ENCODE measurements at places on chromosomes 7 and 10. TPM values are rescaled to one million over a fixed set of nuclear protein-coding genes. Genes with fewer than 3 reads are reported as not detected.
A peak's percentile ranks its signal among the peaks of the same experiment; 100 is the strongest.

- no peak overlapping the region for H3K27ac ChIP-seq
- H3K4me3 ChIP-seq = no peak overlapping the region
Observed at GRCh38 chr7:6165521-6166320, 106.7 kb downstream of the CYTH3 start.

- H3K4me1 ChIP-seq = no peaks in the 10 kb centered on the region
- no peak overlapping the region for H3K4me3 ChIP-seq
- H3K27me3 ChIP-seq = no peaks in the 10 kb centered on the region
- no peaks in the 10 kb centered on the region for H3K36me3 ChIP-seq
- no peak overlapping the region for H3K27ac ChIP-seq
Observed at GRCh38 chr7:113915956-113916355, 2.9 kb downstream of the PPP1R3A start.

Gene ZNF12
- total RNA-seq = 25.0 TPM

Gene PRKCQ
- 16.8 TPM for total RNA-seq

GRCh38 chr7:135685306-135686084 is 23.2 kb downstream of the STMP1 start:
- DNase-seq = no peak
- no peaks in the 10 kb centered on the region for H3K4me1 ChIP-seq
- H3K27ac ChIP-seq = no peak overlapping the region
- H3K4me3 ChIP-seq = no peak overlapping the region

- H3K27ac ChIP-seq = no peak overlapping the region
- H3K36me3 ChIP-seq = no peaks in the 10 kb centered on the region
- no peaks in the 10 kb centered on the region for H3K27me3 ChIP-seq
Observed at GRCh38 chr10:70679498-70679897, 7.2 kb downstream of the ADAMTS14 start.

Gene GPR15LG
- not detected for total RNA-seq

DNA sequence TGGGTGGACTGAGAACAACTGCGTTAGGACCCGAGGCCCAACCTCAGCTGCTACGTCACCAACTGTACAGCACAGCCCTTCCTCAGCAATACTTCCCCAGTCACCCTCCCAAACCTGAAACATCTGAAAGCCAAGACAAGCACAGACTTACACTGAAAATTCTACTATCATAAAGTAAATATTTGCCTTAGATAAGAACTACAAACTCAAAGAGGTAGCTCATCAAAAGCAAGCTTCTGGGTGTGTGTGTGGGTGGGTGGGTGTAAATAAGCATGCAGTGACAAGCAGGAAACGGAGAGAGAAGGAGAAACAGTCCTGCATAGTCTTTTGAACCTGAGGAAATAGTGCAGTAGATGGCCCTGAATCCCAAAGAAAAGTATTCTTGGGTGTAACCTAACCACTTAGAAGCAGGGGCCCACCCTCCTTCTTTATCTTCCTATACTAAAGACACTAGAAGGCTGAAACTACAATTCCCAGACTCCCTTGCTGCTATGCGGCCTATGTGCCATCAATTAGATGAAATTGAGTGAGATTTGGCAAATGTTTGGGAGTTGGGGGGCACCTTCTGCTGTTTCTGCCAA is 18.7 kb downstream of the SLC25A13 start:
- DNase-seq = no peak
- H3K4me3 ChIP-seq = no peak overlapping the region
- peaks cover 35% of the 10 kb centered on the region for H3K4me1 ChIP-seq
- no peak overlapping the region for H3K27ac ChIP-seq
- H3K36me3 ChIP-seq = no peaks in the 10 kb centered on the region
- H3K27me3 ChIP-seq = no peaks in the 10 kb centered on the region

DNA sequence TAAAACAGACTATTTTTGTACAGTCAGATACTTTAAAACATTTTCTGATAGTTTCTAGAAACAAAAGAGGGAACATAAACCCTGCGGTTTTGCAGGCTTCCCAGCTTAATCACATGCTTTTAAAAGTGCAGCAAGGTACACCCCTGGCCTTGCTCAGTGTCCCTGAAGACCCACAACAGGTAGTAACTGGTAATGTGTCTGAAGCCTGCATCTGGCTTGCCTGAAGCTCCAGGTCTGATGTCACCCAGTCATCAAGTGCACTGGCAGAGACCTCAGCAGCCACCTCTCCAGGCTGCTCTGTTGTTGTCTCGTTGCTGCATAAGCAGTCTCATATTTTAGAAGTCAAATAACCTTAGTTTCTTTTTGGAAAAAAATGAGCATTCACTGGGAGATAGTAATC is 376.1 kb upstream of the MTPN start:
- DNase-seq = no peak
- no peak overlapping the region for H3K4me3 ChIP-seq
- H3K27ac ChIP-seq = no peak overlapping the region
- H3K4me1 ChIP-seq = no peaks in the 10 kb centered on the region

Gene OTUD1
- total RNA-seq = 32.8 TPM

DNA sequence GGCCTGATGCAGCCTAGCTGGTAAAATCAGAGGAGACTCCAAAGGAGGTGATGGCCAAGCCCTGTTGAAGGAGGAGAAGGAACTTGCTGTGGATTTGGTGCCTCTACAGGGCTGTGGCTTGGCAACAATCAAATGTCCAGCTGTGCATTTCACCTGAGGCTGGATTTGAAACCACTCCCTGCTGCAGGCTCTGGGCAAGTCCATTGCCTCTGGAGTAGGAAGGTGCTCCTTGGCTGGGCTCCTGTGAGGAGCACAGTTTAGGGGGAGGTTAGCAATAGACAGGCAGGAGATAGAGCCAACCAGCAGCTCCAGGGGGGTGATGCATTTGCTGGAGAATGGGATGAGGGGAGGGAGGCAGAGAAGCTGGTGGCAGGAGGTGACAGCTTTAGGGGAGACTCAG is 26.5 kb downstream of the CDH23 start:
- H3K4me3 ChIP-seq = no peak overlapping the region
- no peaks in the 10 kb centered on the region for H3K27me3 ChIP-seq
- no peaks in the 10 kb centered on the region for H3K36me3 ChIP-seq
- H3K27ac ChIP-seq = no peak overlapping the region
- no peak for DNase-seq
- H3K4me1 ChIP-seq = no peaks in the 10 kb centered on the region

DNA sequence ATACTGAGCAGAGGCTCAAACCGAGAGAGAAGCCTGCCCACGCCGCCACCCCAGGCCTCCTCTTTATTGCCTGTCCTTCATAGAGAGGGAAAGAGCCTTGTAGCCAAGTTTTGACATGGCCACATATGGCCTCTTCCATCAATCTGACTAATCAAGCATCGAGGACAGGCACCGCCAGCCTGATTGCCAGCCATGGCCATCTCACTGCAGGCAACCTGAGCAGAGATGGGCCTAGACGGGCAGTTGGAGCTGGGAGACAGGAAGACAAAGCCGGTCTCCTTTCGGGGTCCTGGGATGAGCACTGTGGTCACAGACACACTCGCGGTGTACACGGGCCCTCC is 67.2 kb downstream of the EBF3 start:
- H3K27ac ChIP-seq = no peak overlapping the region
- peaks cover 5% of the 10 kb centered on the region for H3K27me3 ChIP-seq
- no peak for DNase-seq
- H3K4me1 ChIP-seq = no peaks in the 10 kb centered on the region

DNA sequence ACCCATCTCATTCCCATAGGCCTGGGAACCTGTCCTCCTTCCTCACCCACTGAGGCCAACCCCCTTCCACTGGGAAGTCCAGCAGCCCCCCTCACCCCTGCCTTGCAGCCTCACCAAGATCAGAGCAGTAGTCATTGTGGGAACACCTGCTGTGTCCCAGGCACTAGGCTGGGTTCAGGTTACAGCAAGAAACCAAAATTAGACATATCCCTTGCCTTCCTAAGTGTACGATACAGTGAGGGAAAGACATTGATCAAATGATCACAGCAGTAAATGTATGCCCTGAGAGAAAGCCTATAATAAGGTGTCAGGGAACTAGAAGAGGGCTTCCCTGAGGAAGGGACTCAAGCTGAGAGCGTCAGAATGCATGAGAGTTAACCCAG is 17.0 kb upstream of the C10orf105 start:
- H3K27ac ChIP-seq = peak overlapping the region; percentile 78
- H3K4me1 ChIP-seq = peaks cover 47% of the 10 kb centered on the region
- no peak for DNase-seq
- no peak overlapping the region for H3K4me3 ChIP-seq

GRCh38 chr10:132803416-132804210 is 17.7 kb upstream of the NKX6-2 start:
- H3K27me3 ChIP-seq = no peaks in the 10 kb centered on the region
- no peak overlapping the region for H3K4me3 ChIP-seq

Gene HOXA4
- total RNA-seq = 3.9 TPM

- H3K4me3 ChIP-seq = no peak overlapping the region
- DNase-seq = no peak
- no peak overlapping the region for H3K27ac ChIP-seq
- peaks cover 5% of the 10 kb centered on the region for H3K4me1 ChIP-seq
- no peaks in the 10 kb centered on the region for H3K27me3 ChIP-seq
Observed at GRCh38 chr10:30637881-30638467, 8.4 kb upstream of the LYZL2 start.

DNA sequence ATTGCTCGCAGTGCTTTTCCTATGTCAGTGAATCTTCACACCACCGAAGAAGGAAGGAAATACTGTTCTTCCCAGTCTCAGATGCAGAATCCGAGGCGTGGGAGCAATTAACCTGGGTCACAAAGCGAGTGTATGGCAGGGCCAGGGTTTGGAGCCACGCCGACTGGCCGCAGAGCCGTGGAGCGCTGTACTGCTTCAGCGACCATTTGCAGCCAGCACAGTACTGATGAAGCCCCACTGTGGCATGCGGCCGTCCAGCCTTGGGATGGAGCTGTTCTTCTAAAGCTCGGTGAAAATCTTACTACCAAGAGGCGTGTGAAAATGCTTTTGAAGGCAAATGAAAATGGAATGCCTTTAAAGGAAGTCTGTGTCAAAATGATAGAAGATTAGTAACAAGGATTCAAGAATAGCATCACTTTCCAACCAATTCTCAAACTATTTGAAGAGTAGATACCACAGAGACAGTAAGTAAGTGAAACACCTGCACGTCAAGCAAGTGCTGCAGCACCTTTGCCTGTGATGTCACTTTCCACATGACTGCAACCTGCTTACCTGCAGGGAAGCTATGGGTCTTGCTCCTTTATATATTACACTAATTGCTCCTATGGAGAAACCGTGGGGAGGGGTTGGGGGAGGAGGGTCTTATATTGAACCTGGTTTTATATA is 4.9 kb downstream of the PPP2R2D start:
- no peaks in the 10 kb centered on the region for H3K27me3 ChIP-seq
- H3K36me3 ChIP-seq = no peaks in the 10 kb centered on the region
- no peak overlapping the region for H3K4me3 ChIP-seq
- peaks cover 55% of the 10 kb centered on the region for H3K4me1 ChIP-seq
- H3K27ac ChIP-seq = no peak overlapping the region
- no peak for DNase-seq

All from upper lobe of left lung (tissue), 6 donors.